ENCODE measurements at places on chromosomes 6 and 20.

GRCh38 chr6:25350573-25350972 lies 71.4 kb downstream of the CARMIL1 start:
- no peak for DNase-seq

DNA sequence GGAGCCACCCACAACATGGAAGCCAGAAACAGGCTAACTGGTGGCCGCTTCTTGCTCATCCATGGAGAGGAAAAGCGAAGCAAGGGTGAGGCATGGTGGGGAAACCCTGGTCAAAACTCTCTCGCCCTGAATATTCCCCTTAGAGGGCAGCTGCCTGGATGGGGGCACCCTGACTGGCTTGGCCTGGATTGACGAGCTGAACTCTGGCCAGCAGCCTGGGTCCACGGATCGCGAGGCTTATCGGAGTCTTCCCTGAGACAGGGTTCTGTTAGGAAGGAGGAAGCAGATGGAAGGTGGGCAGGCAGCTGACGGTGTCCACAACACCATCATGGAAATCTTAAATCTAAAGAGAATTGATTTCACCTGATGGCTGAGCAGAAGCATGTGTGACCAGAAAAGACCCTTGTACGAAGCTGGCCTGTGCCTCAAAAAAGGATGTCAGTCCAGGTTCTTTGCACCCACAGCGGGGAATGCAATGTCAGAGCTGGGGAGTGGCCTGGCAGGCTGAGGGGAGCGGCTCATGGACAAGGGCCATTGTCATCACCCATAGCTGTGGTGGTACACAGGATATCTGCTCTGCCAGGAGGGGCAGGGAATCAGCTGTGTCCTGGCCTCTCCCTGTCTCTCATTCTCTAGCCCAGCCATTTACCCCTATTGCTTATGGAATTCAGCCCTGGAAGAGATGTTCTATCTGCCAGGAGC lies 109.4 kb upstream of the SNX9 start:
- no peak for DNase-seq

DNA sequence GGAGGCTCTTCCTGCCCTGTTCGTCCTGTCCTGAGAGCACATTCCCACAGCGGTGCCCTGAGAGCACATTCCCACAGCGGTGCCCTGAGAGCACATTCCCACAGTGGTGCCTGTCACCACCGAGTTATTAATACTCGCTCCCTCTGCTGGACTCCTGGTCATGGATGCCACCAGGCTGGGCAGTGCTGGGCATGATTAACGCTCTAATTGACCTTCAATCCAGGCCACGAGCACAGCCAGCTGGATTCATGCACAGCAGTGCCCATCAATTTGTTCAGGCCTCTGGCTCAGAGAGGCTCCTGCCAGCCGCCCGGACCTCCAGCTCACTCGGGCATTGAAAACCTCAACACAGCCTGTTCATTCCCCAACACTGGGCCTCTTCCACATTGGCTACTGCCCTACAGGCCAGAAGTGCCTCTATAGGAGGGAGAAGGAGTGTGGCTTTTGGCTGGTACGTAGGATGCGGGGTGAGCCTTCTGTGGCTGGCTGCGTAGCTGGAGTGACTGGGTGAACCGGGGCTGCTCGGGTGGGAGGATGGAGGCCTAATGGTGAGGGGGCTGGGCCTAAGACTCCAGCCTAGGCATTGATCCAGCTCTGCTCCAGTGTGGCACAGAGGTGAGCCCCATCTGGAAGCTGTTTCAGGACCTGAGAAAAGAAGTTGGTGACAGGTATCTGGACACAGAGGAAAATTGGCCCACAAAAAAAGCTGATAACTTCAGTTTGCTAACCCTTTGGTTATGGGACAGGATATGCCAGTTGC lies 9.3 kb downstream of the IP6K3 start:
- no peak for DNase-seq

DNA sequence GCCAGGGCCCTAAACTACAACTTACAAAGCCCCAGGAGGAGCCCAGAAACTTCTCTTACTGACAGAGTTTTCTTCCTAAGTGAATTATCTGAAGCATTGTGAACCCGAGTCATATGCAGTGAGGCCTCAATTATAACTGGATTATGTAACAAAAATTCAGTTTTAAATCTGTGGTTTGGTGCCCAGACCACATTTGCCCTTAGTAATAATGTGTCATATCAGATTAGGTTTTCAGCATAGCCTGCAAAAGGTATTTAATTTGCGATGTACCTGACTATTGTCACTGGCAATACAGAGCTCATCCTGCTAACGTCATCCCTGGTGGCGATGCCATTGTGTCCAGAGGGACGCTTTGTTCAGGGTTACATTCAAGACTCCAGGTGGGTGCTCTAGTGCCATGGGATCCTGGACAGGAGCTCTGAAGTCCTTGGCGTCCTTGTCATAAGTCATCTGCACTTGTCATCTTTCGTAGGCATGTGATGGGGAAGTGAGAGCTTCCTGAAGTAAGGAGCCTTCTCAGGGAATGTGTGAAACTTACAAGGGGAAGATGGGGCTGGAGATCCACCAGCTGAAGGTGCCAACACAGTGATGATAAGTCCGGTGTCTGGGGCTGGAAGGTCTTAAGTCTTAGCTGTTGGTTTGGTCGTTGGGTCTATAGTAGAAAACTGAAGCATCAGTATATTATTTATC lies 65.1 kb downstream of the HIVEP1 start:
- no peak for DNase-seq

DNA sequence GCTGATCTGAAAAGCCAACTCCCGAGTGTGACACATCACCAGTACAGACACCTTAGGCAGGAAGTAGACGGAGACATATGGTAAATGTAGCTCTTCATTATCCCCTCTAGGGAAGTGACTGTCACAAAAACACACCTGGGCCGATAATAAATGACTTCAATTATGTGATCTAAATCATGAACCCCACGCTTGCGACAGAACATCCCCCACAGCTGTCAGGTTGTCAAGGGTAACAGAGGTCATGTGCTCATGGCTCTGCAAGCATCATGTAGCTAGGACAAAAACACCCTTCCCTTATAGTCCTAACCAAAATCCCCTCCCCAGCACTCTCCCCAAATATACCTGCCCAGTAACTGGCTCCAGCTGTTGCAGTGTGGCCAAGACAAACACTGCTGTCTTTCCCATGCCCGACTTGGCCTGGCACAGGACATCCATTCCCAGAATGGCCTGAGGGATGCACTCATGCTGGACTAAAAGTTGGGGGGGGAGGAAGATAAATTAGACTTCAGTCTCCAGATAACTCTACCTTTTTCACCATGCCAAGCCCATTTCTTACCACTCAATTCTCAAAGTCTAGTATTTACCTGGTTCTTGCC lies 2.9 kb downstream of the DDX39B start:
- DNase-seq: no peak

DNA sequence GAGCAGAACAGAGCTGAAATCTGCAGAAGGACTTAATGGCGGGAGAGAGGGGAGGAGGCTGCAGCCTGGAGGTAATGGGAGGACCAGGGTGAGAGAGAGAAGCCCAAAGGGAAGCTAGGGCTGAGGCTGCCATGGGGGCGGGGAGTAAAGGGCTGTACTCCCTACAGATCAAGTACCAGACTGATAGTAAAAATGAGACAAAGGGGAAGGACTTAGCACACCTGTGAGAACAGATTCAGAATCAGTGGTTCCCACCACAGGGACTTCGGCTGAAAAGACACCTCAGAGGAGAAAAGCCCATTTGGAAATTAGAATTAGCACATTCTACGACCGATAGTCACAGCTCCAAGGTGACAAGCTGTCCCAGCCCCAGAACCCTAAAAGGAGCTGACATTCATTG lies 6.4 kb upstream of the TBXT start:
- no peak for DNase-seq

- no peak for DNase-seq
Observed at GRCh38 chr20:62918831-62919230, 7.5 kb downstream of the DIDO1 start.

GRCh38 chr6:166770216-166771116 lies 143.4 kb upstream of the RPS6KA2 start:
- DNase-seq: no peak

GRCh38 chr20:42553374-42553773 lies 636.3 kb downstream of the PTPRT start:
- DNase-seq: no peak

DNA sequence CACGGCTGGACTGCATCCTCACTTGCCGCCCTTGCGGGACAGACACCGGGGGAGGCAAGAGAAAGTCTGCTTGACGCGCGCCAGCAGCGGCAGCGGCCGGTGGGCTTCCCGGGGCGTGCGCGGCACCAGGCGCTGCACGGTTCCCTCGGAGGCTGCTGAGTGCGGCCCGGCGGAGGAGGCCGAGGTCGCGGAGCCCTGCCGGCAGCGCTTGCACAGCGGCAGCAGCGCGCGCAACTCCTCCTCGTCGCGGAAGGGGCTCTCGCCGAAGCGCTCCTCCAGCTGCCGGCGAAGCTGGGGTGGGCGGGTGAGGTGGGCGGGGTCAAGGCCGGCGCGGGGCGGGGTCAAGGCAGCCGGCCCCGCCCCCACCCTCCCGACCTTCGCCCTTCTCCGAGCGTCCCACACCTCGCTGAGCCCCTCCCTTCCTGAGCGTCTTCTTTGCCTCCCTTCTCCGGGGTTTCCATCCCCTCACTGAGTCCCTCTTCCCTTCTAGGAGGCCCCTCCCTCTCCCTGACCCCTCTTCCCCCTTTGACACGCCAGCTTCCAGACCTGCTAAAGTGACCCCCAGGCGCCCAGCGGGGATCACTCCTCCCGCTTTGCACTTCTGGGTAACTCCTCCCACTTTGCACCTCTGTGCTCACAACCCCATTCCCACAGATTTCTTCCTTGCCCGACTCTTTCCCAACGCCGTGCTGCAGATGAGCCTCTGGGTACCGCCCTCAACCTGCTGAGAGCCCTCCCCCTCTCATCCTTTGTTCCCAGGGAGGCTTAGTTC lies 8.8 kb downstream of the DUSP15 start:
- DNase-seq: peak; percentile 64

DNA sequence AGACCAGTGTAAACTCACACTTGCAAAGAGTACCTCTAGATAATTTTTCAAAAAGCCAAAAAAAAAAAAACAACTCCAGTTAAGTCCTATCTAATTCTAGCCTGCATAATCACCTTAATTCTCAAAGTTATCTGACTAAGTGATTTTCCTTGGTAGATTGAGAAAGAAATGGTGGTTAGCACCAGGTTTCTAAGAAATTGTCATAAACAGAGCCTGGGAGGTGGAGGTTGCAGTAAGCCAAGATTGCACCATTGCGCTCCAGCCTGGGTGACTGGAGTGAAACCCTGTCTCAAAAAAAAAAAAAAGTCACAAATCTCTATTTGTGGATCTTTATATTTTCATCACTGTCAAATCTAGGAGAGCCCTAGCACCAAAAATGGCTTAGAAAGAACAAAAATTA lies 8.9 kb downstream of the FBXO5 start:
- no peak for DNase-seq

DNA sequence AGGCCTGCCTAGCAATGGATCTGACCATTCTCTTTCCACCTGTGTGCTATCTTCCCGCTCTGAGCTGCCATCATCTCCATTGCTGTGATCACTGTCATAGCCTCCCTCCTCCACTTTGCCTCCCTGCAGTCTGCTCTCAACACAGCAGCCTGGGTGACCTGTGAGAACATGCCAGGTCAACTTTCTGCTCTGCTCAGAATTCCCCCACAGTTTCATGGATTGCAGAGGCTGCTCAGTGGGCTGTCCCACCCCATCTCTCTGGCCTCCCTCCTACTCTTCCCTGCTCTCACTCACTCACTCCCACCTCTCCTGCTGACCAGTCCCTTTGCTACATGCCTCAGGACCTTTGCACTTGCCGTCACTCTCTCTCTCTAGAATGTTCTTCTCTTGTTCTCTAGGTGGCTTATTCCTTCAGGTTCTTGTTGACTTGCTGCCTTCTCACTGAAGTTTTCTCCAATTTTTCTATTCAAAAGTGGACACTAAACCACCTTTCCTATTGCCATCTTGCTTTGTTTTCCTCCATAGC lies 159.9 kb downstream of the CD83 start:
- DNase-seq: no peak

Data from fibroblast of pulmonary artery (primary cell).